NCI-H2171 treated with DMSO at 0.1 percent for 48 hours (cell line): ENCODE measurements at places on chromosomes 12 and 14.

DNA sequence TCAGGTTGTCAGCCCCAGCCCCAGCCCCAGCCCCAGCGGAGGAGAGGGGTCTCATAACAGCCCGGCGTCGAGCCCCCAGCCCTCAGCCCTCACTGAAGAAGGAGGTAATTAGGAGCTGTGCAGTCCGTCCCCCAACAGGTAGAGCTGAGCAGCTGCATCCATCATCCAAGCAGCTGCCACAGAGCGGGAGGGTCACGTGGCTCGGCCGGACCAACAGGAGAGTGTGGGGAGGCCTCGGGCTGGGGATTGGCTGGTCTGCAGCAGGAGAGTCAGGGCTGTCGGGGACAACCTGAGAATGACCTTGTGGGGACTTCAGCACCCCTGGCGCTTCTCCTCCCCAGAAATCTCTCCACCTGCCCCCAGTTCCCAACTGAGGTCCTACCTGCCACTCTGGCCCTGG is 29.6 kb downstream of the SMUG1 start:
- peak; percentile 94 for DNase-seq

GRCh38 chr14:57846596-57846995 is 19.3 kb downstream of the SLC35F4 start:
- no peak for DNase-seq

- no peak for DNase-seq
Measured at GRCh38 chr14:100285913-100286400, 20.3 kb downstream of the SLC25A29 start.

DNA sequence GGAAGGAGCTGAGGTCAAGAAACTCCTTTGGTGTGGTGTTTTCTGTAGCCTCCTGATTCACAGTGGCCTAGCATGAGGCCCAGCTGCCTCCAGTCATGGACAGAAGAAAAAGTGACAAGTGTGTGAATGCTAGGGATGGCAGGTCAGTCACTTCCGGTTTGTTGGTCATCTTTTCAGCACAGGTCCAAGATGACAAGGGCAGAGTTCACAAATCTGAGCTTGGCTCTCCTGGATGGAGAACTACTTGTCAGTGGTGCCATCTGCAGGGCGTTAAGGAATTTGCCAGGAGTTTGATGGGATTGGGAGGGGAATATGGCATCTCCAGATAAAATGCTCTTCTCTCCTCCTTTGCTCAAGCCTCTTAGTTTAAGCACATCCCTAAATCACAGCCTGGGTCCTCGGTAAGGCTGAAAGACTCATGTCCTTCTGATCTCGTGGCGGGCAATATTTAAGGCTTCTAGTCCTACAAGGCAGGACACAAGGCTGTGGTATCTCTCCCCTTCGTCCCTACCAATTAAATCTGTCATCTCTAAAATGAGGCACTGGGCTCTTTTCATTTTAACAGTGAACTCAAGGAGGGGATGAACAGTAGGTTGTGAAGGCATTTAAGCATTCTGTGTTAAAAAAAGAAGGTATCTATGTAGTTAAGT is 10.0 kb downstream of the TUBA1B start:
- peak; percentile 40 for DNase-seq

- DNase-seq, result no peak
Measured at GRCh38 chr14:90554341-90554740, 157.5 kb downstream of the CALM1 start.

DNA sequence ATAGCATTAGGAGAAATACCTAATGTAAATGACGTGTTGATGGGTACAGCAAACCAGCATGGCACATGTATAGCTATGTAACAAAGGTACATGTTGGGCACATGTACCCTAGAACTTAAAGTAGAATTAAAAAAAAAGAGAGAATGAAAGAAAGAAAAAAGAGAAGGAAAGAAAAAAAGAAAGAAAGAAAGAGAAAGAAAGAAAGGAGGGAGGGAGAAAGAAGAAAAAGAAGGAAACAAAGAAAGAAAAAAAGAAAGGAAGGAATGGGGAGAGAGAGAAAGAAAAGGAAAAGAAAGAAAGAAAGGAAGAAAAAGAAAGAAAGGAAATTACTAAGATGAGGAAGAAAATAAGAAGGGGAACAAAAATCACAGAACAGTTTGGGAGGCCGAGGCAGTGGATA is 925.5 kb downstream of the LRFN5 start:
- DNase-seq, result no peak

- no peak for DNase-seq
Measured at GRCh38 chr12:114406984-114407841, 1.3 kb upstream of the TBX5 start.

DNA sequence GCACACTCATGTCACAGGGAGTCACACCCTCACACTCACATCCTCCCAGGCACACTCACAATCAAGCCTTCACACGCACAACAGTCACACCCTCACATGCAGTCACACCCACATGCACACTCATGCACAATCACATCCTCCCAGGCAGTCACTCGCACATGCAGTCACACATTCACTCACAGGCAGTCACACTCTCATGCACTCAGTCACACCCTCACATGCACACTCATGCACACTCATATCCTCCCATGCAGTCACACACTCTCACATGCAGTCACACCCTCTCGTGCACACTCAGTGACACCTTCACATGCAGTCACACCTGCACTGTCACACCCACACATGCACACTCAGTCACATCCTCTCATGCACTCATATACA is 12.3 kb downstream of the TMEM179 start:
- no peak for DNase-seq

DNA sequence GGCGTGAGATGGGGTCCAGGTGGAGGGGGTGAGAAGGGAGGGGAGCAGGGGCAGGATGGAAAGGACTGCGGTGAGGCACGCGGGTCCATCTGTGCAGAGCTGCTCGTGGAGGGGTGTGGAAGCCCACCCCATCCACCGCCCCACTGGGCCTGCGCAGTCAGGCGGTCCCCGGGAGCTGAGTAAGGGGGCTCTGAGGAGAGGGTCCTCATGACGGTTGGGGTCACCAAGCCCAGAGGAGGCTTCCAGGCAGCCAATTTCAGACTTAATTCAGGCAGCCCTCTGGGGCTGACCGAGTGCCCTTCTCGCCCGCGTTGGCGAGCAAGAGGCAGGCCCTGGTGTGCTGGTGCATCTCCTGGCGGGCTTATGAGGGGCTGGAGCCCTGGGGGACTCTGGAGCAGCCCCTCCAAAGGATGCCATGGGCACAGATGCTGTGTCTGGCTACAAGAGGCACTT is 115.5 kb downstream of the KIF26A start:
- no peak for DNase-seq

GRCh38 chr14:76337635-76338545 is 38.0 kb upstream of the ESRRB start:
- peak; percentile 87 for DNase-seq

DNA sequence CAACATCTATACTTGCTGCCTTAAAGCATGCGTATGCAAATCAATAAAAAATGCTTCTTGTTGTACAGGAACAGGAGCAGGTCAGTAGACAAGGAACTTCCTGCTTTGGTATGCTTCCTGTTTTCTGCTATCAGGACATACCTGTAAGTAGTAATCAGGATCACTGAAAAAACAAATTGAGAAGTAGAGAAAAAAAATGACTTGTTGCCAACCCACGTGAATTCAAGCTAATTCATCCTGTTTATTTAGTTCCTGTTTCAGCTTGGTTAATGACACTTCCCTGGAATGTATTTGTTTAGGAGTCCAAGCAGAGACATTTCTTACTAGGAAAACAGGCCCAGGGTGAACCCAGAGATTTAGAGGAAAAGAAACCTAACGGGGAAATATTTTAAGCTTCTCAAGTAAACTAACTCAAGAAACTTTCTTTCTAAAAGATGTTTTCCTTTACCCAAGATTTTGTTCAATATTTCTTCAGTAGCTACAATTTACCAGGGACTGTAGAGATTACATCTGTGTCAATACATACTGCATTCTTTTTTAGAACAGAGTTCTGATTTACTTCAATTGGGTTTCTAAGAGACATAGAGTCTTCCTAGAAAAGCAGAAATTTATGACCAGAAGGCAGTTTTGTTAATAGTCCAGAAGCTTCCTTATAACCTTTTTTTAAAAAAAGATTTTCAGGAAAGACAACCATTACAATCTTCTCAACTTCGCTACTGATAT is 124.2 kb downstream of the PAWR start:
- DNase-seq, result no peak

DNA sequence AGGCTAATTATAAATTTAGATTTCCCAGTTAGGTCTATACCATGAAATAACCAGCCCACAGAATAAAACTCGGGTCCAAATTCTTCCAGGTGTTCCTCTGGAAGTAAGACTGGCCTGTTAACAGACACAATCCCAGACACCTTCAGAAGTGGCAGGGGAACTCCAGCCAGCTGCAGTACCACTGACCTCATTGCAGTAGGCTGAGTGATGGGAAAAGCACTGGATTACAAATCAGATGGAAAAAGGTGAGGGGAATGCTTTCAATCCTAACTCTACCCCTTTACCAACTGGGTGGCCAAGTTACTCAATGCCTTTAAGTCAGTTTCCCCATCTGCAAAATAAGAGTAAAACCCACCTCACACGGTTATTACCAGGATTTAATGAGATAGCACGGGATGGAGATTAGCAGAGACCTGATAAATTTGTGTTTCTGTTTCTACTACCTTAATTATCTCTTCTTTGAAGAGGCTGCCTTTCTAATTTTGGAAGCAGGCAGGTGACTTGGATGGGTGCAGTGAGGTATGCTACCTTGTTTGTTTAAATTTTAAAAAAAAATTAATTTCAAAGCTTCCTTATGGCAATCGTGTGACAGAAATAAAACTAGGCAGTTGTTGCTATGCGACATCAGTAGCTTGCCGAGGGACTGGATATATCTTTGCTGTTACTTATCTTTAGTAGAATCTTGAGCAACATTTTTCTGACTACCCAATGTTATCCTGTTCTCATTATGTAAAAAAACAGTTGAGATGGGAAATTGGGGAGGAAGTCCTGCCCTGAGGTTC is 167.3 kb upstream of the GRIN2B start:
- DNase-seq, result no peak

- DNase-seq, result no peak
Measured at GRCh38 chr12:91210618-91211017, 28.0 kb upstream of the DCN start.

GRCh38 chr12:62849398-62849797 is 85.6 kb downstream of the PPM1H start:
- no peak for DNase-seq

- no peak for DNase-seq
Measured at GRCh38 chr12:38771871-38772270, 133.5 kb downstream of the CPNE8 start.

DNA sequence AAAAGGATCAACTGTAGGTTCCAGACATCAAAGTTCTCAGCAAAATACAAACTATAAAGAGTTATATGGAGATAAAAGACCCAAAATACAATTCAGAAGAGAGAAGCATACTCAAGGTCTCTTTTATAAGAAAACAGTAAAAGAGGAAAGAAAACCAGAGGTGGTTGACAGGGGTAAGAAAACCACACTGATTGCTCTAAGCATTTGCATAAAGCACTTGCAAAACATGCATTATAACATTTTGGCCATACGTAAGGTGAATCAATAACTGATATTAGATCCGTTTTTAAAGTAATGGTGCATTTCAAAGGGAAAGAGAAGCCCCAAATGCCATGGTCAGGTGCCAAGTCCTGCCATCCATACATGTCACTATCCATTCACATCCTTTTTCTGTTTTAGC is 5.9 kb downstream of the DDHD1 start:
- DNase-seq, result no peak

- DNase-seq, result no peak
Measured at GRCh38 chr12:1723721-1724120, 32.9 kb downstream of the ADIPOR2 start.

GRCh38 chr12:4421590-4422031 is 24.0 kb downstream of the FGF6 start:
- peak; percentile 49 for DNase-seq

DNA sequence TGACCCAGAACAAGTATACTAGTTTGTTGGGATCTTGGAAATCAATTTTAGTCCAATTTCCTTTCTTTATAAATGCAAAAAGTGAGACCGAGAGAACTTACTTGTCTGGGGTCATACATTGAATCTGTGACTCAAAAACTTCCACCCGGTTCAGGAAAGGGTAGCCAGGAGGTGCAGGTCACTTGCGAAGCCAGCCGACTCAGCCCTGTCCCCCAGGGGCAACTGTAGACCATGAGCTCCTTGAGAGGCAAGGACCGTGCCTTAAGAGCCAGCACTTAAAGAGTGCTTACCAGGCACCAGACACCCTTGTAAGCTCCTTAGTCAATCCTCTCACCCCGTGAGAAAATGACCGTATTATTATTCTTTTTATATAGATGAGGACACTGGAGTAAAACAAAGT is 505 bp upstream of the BCDIN3D start:
- DNase-seq, result no peak

GRCh38 chr12:57868851-57869268 is 22.3 kb upstream of the CTDSP2 start:
- peak; percentile 97 for DNase-seq

- no peak for DNase-seq
Measured at GRCh38 chr14:54253195-54253947, 143.4 kb upstream of the CDKN3 start.

DNA sequence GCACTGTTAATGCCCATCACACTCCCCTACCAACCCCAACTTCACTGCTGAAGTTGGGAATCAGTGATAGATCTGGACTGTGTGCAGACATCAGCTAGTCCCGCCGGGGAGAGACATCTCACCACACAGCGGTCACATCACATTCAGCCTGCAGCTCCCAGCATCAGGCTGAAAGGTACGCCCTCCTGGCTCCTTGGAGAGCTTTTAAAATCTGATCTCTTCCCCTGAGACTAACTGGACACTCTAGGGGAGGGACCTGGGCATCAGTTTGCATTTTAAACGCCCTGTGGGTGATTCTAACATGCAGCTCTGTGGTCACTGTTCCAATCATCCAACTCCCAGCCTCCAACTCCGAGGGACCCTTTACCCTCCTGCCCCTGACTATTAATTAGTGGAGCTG is 58.4 kb downstream of the CCDC85C start:
- DNase-seq, result no peak

GRCh38 chr14:24364841-24365240 is 3.1 kb upstream of the NFATC4 start:
- DNase-seq, result no peak

DNA sequence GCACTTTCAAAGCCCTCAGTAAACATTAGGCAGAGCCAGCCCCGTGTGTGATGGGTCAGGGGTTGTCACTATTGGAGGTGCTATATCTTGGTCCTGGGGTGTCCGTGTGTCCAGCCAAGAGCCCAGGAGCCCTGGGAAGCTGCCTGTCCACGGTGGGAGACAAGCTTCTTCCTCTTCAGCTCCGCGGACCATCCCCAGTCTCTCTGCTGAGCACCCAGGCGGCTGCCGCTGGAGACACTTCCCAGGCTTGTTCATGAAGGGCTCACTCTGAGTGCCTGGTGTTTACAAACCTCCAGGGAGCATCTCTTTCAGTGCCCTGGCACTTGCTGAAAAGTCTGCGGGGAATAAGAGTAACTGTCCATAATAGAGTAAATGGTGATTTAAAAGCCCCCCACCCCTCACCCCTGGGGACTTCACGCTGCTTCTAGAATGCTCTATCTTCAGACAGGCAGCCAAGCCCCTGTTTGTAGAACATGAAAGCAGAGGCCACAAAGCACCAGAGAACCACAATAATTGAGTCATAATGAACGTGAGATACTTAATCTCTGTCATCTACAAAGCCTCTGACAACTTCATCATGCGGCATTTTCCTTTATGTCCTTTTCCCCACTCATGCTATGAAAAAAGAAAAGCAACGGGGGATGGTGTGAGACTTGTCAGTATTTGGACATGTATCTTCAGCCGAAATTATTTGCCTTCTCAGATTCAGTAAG is 178.6 kb downstream of the TMEM132C start:
- no peak for DNase-seq
